Right cardiac atrium (tissue), 5 donors: ENCODE measurements at places on chromosomes 6 and 20. TPM values are rescaled to one million over a fixed set of nuclear protein-coding genes. Genes with fewer than 3 reads are reported as not detected.
A peak's percentile ranks its signal among the peaks of the same experiment; 100 is the strongest.

The OR2J3 gene
- not detected for total RNA-seq

The LRFN2 gene
- not detected for total RNA-seq

GRCh38 chr20:3803854-3804253, 7.7 kb downstream of the CDC25B start:
- DNase-seq, result no peak

DNA sequence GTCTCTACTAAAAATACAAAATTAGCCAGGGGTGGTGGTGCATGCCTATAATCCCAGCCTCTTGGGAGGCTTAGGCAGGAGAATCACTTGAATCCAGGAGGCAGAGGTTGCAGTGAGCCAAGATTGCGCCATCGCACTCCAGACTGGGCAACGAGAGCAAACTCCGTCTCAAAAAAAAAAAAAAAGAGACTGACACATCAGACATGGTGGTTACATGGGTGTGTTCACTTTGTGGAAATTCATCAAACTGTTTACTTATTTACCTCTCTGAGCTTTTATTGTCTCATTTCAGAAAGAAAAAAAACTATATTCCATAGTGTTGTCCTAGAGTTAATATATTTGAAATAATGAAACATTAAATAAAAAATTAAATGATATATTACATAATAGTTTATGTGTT, 64.8 kb downstream of the MBOAT1 start:
- DNase-seq, result peak; percentile 16

DNA sequence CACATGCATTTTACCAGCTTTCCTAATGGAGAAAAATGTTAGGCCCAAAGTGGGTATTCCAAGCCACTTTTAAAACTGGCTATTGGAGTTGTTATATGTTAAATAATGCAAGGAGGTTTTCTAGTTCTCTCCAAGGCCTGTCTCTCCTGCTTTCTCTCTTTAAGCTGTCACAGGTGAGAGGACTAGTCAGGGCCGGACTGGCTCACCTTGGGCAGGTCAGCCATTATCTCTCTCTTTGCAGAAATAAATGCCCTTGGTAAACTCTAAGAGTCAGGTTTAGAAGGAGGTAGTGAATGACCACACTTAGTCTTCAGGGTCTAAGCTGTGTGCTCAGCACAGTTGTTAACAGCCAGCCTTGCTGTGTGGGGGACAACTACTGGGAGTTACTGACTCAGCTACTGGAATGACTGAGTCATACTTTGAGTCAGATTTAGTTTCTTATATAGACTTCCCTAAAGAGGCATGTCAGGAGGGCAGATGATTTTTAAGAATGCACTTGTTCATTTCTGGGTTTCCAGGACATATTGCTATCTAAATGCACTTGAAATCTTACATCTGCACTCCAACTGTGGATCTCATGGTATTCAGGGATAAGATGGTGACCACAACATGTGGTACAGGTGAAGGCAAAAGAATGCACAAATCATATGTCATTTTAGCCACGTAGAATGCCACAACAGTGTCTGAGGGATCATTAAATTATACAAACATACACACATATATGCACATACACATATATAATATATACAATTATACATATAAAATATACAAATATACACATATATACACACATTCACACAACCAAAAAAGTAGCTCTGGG, 719.4 kb downstream of the EPM2A start:
- no peak for DNase-seq

- DNase-seq, result no peak
Observed at GRCh38 chr20:35637276-35637675, 21.6 kb downstream of the SPAG4 start.
